ENCODE measurements at places on chromosomes 4 and X.
A peak's percentile ranks its signal among the peaks of the same experiment; 100 is the strongest.

- DNase-seq = peak; percentile 3
These were observed 590.9 kb upstream of the GNPDA2 start for GRCh38 chr4:45317276-45317675.

GRCh38 chr4:5184606-5185005 lies 133.3 kb downstream of the STK32B start:
- no peak for DNase-seq

DNA sequence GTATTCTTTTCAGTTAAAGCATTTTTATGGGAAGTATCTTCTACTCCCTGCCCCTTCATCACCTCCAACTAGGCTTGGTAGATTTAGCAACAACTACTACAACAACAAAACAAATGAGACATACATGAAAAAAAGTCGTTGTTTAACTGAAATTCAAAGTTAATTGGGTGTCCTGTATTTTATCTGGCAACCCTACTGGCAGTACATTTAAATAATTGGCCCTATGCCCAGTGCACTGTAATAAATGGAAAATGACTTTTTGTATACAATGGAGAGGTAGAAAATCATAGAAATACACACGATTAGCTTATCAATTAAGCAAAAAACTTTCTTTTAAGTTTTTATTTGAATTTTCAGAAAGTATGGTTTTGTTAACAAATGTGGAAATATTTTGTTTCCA lies 21.4 kb upstream of the CLGN start:
- no peak for DNase-seq

- DNase-seq = no peak
These were observed 1.2 kb downstream of the TMSB4X start for GRCh38 chrX:12975991-12976558.

DNA sequence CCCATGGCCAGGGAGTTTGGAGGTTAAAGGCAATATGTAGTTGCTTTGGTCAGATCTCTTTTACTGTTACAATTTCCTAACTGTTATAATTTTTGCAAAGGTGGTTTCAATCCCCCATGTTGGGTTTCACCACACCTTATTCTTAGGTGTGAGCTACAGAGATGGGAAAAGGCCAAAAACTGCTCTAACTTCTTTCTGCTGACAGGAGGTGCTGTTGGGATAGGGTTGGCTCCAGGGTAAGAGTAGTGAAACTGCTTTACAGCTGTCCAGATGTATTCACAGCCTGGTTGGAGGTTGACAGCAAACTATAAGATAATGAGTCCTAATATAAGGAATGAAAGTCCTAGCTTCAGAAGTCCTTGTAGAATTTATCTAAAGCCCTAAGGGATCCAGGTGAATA lies 181.3 kb upstream of the TEX13D start:
- no peak for DNase-seq

DNA sequence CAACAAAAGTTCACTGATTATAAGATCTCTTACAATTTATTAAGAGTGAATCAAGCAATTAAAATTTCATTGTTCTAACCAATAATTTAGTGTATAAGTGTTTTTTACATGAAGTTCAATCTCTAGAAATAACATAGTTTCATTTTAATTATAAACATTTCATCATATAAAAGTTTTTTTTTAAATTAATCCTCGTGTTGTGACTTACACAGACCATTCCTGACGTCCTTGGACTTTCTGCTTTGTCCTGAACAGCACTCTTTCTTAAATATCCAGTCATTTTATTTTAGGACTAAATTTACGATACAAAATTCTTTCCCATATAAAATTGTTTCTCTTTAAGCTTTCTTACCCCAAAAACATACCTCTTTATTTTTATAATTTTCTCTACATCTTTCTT lies 841.7 kb upstream of the POU3F4 start:
- DNase-seq = no peak

DNA sequence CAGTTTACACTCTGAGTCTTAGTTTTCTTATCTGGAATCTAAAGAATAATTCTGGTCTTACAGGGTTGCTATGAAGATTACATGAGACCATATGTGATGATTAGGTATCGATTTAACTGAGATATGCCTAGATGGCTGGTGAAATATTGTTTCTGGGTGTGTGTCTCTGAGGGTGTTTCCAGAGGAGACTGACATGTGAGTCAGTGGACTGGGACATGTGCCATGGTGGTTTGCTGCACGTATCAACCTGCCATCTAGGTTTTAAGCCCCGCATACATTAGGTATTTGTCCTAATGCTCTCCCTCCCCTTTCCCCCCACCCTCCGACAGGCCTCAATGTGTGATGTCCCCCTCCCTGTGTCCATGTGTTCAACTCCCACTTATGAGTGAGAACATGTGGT lies 186.0 kb upstream of the CXorf66 start:
- DNase-seq = no peak

DNA sequence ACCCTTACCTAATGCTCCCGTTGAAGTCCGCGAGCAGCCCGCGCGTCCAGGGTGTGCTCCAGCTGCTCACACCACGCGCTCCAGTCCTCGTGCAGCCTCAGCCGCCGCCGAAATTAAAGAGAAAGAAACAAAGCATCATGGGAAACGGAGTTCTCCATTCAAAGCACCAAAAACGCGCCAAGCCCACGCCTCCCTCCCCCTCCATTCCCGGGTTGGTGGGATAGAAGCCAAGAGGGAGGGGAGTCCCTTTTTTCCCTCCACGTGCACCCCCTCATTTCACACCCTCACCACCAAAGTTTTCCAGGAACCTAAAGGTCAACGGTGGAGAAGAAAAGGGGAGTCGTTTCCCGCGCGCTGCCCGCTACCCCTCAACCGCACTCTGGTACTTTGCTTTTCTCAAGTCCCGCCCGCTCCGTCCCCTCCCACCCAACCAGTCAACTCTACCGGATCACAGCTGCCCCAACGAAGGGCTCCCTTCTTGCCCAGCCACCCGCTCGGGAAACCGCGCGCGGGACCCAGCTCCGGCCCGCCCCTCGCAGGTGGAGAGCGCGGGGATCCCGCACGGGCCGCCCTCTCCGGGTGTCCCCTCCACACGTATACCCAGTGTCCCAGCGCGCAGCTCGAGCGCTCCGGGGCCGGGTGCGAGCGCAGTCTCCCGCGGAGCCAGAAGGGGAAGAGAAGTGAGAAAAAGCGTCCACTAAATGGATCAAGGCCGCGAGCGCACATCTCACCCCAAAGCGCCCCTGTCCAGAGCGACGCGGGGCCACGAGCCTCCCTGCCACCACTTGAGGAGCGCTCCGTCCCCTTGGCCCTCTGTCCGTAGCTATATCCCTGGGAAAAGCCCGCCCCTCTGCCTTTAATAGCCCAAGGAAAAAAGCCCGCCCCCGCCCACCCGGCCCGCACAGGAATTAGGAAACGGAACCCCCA lies 65.1 kb upstream of the CCDC160 start:
- DNase-seq = no peak

DNA sequence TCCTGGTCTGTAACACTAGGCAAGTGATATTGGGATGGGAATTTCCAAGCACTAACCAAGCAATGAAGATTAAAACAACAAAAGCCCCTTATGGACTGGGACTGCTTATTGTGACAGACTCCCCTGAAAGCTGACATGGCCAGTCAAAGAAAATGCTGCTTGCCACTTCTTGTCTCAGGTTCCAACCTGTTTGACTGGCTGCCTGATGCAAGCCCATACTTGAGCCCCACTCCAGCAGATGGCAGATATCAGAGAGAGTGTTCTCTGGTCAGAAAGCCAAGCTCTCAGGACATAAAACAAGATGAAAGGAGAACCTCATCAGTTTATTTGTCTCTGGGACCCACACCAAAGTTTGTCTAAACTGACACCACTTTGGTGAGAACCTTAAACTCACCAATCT lies 15.5 kb upstream of the IGBP1 start:
- DNase-seq = no peak

- no peak for DNase-seq
These were observed 107.6 kb upstream of the FAM9B start for GRCh38 chrX:9141496-9141895.

DNA sequence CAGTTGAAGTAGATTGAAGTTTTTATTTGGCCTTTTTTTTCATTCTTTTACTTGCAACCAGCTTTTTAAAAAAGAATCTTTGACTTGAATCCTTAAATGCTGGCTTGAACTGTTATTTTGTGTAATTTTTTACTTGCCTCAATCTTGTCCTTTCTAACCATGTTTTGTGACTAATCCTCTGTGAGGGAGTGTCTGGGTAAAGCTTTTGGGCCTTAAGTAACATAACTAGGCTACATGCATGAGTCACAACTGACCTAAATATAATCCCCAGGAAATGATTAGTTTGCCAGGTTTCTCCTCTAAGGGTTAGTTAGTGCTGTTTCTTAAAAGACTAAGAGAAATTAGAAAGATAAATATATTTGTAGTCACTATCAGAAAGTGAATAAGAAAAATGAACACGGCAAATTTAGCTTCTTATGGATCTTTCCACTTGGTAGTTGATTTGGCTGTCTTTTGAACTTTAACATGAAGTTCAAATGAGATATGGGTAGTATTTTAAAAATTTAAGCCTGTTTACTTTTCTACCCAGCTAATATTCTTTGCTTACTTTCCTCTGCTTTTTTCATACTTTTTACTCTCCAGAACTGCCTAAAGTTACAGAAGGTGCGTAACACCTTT lies 13.0 kb downstream of the EXOC1 start:
- peak; percentile 87 for DNase-seq

GRCh38 chrX:54067766-54068165 lies 23.5 kb upstream of the PHF8 start:
- no peak for DNase-seq
